Uterus (tissue), 4 donors: ENCODE measurements at places on chromosomes 7 and 10. TPM values are rescaled to one million over a fixed set of nuclear protein-coding genes. Genes with fewer than 3 reads are reported as not detected.
A peak's percentile ranks its signal among the peaks of the same experiment; 100 is the strongest.

GRCh38 chr10:105974803-105975456, 1189.6 kb downstream of the SORCS1 start:
- DNase-seq, result peak; percentile 14

DNA sequence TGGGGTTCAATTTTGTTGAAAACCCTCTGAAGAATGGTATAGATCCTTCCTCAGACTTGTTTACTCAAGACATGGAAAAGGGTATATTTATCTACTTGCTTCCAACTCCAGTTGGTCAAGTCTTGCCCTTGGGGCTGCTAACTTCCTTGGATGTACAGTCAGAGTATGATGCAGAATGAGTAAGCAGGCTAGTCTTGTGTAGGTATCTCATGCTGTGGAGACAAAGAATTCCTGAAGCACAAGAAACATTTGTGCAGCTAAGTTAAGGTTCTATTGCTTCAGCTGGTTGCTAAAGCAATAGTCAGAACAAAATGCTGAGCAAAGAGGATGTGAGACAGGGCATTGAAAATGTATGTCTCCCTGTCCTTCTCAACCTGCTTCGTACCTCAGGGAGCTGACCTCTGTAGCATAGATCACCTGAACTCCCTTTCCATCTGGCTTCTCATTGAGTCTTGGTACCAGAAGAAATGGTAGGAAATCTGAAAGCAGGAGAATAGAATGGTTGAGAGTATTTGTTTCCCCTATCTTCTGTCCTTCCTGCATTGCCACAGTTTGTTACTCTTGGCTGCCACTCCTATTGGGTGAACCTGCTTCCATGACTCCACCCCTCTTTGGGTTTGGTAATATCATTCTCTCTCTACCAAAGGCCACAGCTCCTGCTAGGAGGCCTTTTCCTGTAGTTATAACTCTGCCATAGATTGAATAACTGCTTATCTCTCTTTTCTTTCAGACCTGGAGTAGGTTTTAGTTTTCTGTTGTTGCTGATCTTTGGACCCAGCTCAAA, 346.0 kb downstream of the PHF14 start:
- DNase-seq, result no peak

DNA sequence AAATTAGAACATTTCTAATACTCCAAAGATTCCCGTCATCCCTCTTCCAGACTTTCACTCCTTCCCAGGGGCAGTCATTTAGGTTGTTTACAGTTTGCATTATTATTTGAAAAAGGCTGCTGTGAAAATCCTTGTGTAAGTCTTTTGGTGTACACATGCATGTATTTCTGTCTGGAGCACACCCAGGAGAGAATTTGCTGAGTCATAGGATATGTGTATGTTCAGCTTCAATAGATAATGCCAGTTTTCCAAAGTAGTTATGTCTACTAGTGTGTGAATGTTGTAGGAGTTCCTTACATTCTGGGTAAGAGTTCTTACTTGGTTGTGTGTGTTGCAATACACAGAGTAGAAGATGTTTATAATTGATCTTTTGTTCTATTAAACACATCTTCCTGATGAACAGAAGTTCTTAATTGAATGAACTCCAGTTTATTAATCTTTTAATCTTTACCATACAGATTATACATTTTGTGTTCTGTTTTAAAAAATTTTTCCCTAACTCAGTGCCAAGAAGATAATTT, 25.3 kb downstream of the CROT start:
- DNase-seq, result no peak

DNA sequence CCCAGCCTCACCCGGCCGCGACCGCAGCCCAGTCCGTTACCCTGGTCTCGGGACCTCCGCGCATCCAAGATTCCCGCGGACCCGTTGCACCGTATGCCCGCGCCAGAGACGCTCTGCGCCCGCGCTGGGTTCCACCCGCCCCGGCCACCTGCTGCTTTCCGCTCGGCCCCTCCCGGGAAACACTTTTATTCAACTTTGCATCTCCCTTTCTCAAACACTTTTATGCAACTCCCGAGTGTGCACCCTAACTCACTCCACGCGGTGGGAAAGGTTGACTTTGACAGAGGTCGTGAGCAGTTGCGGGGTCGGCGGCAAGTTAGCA, at the start of gene ODAD2:
Gene ODAD2 (minus strand): TSS at position 126 of the 322 bp plus-strand sequence. CDS start 3,937 bp downstream, outside the sequence.
- DNase-seq, result no peak

Gene PTPRN2
- total RNA-seq, result 1.9 TPM

Gene SOSTDC1
- total RNA-seq, result not detected

Gene FAM107B
- 69.7 TPM for total RNA-seq

- no peak for DNase-seq
Observed at GRCh38 chr10:22016046-22016705, 12.6 kb upstream of the DNAJC1 start.

Gene GOLGA7B
- not detected for total RNA-seq
